ENCODE measurements at places on chromosomes 6 and 20.

- no peak for DNase-seq
Observed at GRCh38 chr6:43034190-43034525, 12.7 kb downstream of the RRP36 start.

- DNase-seq: no peak
Observed at GRCh38 chr6:3417473-3417872, 39.4 kb downstream of the SLC22A23 start.

- DNase-seq: no peak
Observed at GRCh38 chr20:32325706-32326503, 32.2 kb upstream of the ASXL1 start.

GRCh38 chr6:51166914-51167313 is 348.2 kb downstream of the TFAP2B start:
- no peak for DNase-seq

DNA sequence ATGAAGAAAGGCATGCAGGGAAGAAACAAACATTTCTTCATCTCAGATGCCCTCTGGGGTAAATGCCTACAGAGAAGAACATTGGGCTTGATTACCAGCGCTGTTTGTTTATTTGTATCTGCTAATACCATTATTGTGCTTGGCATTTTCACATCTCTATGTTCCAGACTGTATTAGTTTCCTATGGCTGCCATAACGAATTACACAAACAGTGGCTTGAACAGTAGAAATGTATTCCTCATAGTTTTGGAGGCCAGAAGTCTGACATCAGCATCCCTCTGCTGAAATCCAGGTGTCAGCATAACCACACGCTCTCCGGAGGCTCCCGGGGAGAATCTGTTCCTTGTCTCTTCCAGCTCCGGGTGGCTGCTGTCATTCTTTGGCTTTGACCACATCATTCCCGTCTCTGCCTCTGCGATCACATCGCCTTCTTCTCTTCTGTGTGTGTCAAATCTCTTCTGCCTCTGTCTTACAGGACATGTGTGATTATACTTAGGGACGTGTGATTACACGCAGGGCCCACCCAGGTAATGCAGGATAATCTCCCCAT is 241.6 kb upstream of the SUPT3H start:
- no peak for DNase-seq

GRCh38 chr20:21518292-21518991 is 4.6 kb upstream of the NKX2-2 start:
- no peak for DNase-seq

- no peak for DNase-seq
Observed at GRCh38 chr6:139448998-139449610, 74.7 kb upstream of the CITED2 start.

GRCh38 chr20:848193-848592 is 14.7 kb downstream of the FAM110A start:
- no peak for DNase-seq

GRCh38 chr6:170295510-170296422 is 4.9 kb upstream of the DLL1 start:
- peak; percentile 61 for DNase-seq

DNA sequence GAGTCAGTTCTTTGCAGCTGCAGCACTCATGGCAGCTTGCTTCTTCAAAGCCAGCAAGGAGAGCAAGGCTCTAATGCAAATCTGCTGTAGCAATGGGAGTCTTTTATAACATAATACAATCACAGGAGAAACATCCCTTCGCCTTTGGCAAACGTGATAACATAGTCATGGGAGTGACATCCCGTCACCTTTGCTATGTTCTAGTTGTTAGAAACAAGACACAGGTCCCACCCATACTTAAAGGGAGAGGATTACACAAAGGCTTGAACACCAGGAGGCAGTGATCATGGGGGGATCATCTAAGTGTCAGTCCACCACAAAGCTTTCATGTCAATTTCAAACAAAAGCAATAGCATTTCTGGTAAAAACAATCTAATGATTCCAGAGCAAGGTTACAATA is 40.1 kb upstream of the PHACTR2 start:
- DNase-seq: no peak

GRCh38 chr6:132651062-132651461 is 7.9 kb downstream of the TAAR1 start:
- no peak for DNase-seq

DNA sequence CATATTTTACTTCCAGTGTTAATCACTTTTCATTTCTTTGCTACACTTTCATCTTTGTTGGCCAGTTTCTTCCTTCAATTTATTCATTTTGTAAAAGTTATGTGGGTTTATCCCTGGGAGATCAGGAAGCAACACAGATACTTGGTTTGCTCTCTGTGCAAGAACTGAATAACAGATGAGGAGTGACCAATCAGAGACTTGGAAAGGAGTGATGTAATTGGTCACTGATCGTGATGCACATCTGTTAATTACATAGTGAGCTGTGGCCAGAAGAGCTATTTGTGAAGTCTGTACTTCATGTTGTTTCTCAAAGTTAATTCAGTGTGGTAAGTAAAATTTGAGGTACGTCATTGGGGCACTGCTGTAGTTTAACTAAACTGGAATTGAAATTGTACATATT is 21.3 kb downstream of the ANKRD6 start:
- DNase-seq: no peak

- no peak for DNase-seq
Observed at GRCh38 chr6:101776919-101777350, 383.4 kb downstream of the GRIK2 start.

DNA sequence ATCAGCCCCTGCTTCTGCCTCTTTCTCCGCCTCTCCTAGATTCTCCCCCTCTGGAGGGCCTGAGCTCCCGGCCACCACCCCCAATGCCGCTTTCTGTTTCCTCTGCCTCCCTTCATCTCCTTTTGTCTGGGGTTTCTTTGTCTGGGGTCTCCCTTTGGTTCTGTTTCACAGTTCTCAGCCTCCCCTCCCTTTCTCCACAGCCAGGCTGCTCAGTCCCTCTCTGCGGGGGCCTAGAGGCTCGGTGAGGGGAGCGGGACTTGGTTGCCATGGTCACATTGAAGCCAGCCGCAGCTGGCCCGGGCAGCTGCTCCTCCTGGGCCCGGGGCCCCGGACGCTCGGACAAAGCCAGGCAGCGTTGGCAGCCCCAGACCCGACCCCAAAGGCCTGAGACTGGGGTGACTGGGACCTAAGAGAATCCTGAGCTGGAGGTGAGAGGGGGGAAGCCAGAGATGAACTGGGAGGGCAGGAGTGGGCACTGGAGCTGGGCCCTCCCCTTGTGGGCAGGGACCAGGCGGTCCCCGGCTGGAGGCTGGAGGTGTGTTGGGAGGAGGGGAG is 3.5 kb upstream of the DDR1 start:
- no peak for DNase-seq

- DNase-seq: no peak
Observed at GRCh38 chr20:5865604-5866003, 84.7 kb downstream of the TRMT6 start.

GRCh38 chr6:166786704-166787293 is 159.7 kb upstream of the RPS6KA2 start:
- DNase-seq: peak; percentile 69

DNA sequence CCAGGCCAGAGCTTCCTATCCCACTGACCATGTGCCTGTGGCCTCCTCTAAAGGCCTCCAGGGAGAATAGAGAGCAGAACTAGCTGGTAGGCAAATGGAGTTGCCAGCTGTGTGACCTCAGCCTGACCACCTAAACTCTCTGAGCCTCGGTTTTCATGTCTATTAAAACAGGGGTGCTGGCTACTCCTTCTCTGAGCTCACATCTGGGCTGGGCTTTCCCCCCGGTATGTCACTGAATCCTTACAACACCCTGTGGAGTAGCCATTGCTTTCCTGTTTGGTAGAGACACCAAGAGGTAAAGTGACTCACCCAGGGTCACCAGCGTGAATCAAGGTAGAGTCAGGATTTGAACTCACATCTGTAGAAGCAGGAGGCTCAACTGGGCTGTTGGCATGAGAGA is 132.1 kb downstream of the JPH2 start:
- no peak for DNase-seq

DNA sequence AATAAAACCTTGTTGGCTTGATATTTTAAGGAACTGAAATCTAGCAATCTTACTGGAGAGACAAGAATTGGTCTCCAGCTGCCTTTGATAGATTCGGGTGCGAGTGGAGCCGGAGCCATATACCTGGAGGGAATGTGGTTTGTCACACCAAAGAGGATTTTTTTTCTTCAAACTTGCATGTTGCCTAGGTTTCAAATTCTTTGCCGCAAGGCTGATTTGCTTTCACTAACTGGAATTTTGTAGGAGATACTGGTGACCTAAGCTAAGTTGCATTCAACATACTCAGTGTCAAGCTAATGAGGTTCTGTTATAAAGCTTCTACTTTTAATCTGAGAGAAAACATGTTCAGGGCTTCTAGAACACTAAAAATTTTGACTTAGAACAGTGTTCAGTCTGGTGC is 39.7 kb upstream of the ASIP start:
- DNase-seq: no peak

DNA sequence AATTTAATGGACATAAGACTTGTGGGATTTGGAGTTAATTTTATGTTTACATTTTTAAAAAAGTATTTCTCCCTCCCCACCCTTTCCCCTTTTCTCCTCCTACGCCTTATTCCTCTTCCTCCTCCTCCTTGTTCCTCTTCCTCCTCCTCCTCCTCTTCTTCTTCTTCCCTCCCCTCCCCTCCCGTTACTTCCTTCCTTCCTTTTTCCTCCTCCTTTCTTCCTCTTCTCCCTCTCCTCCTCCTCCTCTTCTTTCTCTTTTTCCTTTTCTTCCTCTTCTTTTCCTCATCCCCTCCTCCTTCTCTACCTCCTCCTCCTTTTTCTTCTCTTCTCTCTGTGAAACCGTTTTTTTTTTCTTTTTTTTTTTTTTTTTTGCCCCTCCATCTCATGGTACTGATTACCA is 139.6 kb downstream of the EYA4 start:
- no peak for DNase-seq

DNA sequence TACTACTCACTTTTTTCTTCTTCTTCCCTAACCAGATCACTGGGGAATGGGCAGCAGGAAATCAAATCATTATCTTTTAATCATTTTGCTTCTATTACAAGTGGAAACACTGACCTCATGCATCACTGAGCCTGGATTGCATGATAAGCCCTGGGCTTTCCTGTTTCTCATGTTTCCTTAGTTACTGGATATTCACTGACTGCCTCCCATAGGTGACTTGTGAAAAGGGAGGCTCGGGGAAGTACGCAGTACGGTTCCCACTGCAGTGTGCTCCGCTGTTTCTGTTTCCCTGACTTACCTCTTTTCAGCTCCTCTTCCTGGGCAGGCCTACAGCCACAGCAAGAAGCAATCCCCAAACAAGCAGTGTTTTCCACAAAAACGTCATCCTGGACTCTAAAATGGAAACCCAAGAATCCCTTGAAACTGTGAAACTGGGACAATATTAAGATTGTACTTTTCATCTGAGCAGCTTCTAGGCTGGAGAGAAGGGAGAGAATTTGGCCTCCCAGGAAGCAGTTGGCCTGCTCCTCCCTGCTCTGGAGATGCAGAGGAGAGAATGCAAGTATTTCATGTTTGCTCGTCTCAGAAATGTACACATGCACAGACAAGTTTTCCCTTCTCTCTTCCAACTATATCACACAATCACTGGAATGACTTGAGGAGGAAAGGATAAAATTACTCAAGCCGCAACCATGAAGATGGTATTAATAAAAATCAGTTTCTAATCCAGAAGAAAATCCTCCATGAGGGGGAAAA is 13.1 kb downstream of the BTNL2 start:
- DNase-seq: no peak

- DNase-seq: no peak
Observed at GRCh38 chr6:138455746-138456400, 43.4 kb downstream of the NHSL1 start.

GRCh38 chr6:163449076-163449475 is 34.6 kb downstream of the QKI start:
- DNase-seq: no peak

DNA sequence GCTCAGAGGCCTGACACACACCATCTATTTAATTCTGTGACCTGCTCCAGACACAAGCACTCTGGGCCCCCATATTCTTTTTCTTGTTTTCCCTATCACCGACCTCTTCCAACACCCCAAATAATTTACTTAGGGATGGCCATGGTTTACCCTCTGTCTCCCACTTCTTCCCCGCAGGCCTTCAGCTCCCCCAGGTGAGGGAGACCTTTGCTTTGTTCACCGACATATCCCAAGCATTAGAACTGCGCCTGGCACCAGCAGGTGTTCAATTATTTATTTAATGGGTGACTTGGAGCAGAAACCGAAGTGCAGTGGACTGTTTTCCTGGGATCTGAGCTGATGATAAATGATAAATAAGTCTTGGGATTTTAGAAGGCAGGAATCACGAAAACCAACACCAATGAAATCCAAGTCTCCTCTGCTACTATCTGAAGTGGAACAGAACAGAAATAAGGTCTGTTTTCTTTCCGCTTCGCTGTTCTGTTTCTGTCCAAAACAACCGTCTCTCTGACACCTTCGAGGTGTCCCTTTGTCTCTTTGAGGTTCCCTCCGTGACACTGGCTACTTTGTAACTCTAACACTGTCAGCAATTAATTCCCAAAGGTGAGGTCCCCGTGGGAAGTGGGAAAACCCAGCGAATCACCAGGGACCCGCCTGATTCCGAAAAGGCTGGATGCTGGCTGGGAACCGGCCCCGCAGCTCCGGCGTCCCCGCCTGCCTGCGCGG is 1.1 kb upstream of the RIN2 start:
- DNase-seq: no peak

- no peak for DNase-seq
Observed at GRCh38 chr20:23287354-23288190, 63.0 kb upstream of the NXT1 start.

- DNase-seq: no peak
Observed at GRCh38 chr20:63935447-63935846, 20.8 kb downstream of the UCKL1 start.

GRCh38 chr6:14711056-14711703 is 534.7 kb upstream of the JARID2 start:
- peak; percentile 62 for DNase-seq

GRCh38 chr20:20365480-20366161 is 2.3 kb upstream of the INSM1 start:
- no peak for DNase-seq

DNA sequence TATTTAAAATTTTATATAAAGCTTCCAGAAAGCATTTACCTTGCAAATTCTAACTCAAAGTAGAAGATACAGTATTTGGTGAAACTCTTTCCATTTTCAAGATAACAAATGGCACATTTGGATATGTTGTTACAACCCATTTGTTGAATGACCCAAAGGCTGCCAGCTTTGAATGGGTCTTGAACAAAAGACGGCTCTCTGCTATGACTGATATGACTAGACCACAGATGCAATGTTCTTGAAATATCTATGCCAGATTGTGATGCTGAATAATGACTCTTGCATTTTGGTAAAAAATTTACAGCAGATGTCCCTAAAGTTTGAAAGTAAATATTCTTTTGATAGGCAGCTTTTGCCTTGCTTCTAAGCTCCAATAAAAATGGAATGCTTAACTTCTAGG is 99.6 kb downstream of the HTR1B start:
- DNase-seq: no peak

DNA sequence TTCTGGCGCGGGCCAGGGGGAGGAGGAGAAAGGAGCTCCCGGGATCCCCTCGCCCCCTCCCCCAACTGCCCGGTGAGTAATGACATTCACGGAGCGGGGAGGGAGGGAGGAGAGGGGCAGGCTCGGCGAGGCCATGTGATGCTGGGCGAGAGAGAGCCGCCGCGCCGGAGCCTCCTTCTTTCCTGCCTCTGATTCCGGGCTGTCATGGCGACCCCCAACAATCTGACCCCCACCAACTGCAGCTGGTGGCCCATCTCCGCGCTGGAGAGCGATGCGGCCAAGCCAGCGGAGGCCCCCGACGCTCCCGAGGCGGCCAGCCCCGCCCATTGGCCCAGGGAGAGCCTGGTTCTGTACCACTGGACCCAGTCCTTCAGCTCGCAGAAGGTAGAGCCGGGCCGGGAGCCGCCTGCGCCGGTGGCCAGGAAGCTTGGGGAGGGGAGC is at the start of gene GDAP1L1:
Gene GDAP1L1 (plus strand): TSS at position 178 of the 441 bp plus-strand sequence. CDS start 27 bp downstream, at position 205.
- DNase-seq: peak; percentile 48

- DNase-seq: no peak
Observed at GRCh38 chr6:163201855-163202254, 212.7 kb upstream of the QKI start.

Data from AG20443 (cell line).